ENCODE measurements at places on chromosomes 5 and 9.

DNA sequence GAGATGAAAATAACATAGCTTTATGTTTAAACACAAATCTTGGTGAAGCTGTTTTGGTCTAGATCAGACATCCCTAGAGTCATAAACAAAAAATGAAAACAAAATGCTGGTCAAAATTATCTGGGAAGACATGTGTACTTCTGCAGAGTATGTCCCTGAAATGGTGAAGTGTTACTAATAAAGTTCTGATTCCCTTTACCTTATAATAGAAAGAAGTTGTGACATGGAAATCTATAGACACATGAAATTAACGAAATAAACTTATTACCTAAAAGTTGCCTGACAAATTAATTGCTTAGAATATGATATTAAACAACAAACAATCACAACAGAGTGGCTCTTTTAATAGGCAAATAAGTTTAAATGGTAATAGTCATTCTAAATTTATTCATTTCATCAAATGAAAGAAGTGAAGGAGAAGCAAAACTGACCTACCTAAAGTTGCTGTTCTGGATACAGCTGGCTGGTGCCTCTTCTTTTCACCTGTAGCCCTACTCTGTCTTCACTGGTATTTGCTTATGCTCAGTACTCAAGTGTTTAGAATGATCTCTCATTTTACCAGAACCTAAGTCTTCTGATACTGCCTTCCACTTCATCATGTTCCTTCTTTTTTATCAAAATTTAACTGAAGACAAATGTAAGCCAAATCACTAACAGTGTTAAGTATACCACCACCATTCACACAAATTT lies 38.8 kb downstream of the FNIP1 start:
- no peak for DNase-seq

GRCh38 chr9:112925058-112925641 lies 34.5 kb upstream of the SLC46A2 start:
- DNase-seq: no peak

GRCh38 chr9:37480759-37481158 lies 5.0 kb upstream of the POLR1E start:
- no peak for DNase-seq

DNA sequence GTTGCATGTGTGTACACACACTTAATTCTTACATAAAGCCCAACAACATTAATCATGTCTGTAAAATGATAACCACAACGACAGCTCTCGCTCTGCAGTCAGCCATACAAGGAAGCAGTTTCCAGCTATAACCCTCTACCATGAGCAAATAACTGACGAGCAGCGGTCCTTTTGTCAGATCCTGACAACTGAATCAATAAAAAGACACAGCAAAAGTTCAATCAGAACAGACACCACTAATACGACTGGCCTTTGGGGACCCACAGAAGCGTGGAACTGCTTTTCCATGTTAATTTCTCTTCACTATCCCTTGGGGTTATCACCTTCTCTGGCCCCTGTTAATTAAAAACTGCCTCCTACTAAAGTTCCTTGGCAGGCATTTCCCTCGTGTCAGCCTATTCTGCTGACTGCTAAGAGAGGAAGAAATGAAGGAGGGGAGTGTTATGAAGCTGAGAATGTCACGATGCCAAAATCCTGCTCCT lies 722.8 kb upstream of the GRAMD2B start:
- no peak for DNase-seq

- DNase-seq: no peak
These were observed 62.9 kb upstream of the ORM1 start for GRCh38 chr9:114259798-114260523.

- no peak for DNase-seq
These were observed 191.6 kb upstream of the CTNND2 start for GRCh38 chr5:12095808-12096281.

- no peak for DNase-seq
These were observed 517.7 kb downstream of the DIRAS2 start for GRCh38 chr9:90124961-90125360.

DNA sequence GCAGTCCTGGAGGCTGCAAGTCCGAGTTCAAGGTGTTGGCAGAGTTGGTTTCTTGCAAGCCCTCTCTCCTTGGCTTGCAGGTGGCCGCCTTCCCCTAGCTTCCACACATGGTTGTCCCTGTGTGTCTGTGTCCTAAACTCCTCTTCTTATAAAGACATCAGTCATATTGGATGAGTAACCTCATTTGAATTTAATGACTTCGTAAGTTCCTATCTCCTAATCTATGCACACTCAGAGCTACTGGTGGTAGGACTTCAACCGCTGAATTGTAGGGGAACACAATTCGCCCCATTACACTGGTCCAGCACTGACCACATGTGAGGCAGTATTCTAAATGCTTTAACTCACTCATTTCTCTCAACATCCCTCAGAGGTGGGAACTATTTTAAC lies 25.9 kb upstream of the ADAMTS2 start:
- no peak for DNase-seq

DNA sequence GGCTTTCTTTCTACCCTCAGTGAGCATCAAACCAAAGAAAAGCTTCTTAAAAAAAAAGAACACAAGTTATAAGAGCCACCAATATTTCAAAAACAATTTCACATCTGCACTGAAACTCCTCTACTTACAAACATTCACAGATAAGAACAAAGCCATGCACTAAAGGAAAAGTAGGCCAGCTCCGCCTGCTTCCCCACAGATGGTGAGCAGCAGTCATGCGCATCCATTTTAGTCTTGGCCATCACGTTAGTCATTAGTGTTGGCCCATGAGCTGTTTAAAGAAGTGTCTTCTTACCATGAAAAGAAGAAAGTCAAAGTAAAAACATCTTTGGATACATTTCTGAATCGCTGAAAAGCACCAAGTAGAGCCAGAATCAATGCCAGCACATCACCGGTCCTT lies 40.0 kb upstream of the SMIM23 start:
- no peak for DNase-seq

GRCh38 chr9:16767366-16767765 lies 103.1 kb downstream of the BNC2 start:
- no peak for DNase-seq

- DNase-seq: no peak
These were observed 755 bp downstream of the DND1 start for GRCh38 chr5:140672455-140673186.

DNA sequence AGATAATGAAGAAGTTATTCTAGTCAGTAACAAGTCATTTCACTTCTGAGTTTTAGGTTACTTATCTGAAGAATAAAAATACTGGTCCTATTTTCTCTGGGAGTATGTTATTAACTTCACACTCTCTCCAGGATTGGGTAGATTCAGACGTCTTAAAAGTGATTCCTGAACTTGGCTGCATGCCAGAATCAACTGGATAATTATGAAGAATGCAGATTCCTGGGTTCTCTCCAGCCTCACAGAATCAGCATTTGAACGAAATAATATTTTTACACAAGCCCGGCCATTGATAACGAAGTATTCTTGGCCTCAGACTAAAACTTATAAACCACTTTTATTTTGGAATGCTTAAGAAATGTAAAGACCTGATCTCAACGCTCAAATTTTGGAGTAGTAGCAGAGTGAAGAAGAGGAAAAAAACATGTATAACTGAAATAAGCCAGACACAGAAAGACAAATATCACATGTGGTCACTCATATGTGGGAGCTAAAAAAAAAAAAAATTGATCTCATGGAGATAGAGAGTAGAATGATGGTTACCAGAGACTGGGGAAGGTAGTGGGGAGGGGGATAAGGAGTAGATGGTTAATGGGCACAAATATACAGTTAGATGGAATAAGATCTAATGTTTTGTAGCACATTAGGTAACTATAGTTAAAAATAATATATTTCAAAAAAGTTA lies 507.3 kb downstream of the ISL1 start:
- DNase-seq: no peak

GRCh38 chr5:12690361-12690760 lies 786.1 kb upstream of the CTNND2 start:
- no peak for DNase-seq

DNA sequence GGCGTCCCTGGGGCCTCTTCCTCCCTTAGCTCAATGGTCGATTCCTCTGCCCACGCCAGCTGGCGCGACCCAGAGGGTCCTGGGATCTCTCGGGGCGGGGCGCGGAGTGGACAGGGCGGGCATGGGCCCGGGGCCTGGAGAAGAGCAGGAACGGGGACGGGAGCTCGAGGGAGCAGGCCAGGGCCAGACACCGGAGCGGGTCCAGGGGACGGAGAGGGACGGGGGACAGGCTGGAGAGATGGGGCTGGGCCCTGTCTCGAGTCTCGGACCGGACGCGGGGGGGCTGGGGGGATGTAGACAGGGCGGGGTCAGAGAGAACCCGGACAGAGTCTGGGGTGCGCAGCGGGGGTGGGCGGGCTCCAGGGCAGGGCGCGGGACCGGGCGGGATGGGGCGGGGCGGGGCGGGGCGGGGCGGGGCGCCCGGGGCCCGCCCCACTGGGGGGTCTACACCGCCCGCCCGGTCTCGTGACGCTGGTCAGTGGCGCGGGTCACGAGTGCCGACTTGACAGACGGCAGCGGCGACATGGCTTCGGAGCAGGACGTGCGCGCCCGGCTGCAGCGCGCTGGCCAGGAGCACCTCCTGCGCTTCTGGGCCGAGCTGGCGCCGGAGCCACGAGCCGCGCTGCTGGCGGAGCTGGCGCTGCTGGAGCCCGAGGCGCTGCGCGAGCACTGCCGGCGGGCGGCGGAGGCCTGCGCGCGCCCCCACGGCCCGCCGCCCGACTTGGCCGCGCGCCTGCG lies at the start of gene UAP1L1:
Gene UAP1L1 (plus strand): TSS at position 508 of the 738 bp plus-strand sequence. CDS start 16 bp downstream, at position 524.
- no peak for DNase-seq

- no peak for DNase-seq
These were observed 759.3 kb upstream of the TYRP1 start for GRCh38 chr9:11933926-11934325.

- DNase-seq: no peak
These were observed 5.0 kb downstream of the IL7R start for GRCh38 chr5:35861718-35862117.

GRCh38 chr9:127768698-127769097 lies 9.8 kb downstream of the SH2D3C start:
- DNase-seq: no peak

DNA sequence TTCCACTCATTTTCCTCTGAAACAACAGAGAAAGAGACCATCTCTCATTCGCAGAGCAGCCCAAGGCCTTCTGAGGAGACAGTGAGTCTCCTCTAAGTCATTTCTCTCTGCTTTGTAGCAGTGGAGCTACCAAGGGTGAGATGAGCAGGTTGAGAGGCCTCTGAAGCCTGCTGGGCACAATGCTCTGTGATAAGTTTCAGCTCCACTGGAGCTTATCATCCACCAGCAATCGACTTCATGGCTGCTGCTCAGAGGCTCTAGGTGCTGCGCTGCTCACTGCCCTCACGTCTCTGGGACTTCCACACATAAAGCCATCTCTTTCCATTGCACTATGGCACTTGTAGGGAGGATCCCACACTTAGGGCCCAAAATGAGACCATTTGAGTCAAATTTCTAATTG lies 96.3 kb downstream of the CMYA5 start:
- DNase-seq: no peak

GRCh38 chr5:147560718-147561331 lies 51.0 kb upstream of the DPYSL3 start:
- DNase-seq: no peak
